ENCODE measurements at places on chromosomes 5 and 9.

DNA sequence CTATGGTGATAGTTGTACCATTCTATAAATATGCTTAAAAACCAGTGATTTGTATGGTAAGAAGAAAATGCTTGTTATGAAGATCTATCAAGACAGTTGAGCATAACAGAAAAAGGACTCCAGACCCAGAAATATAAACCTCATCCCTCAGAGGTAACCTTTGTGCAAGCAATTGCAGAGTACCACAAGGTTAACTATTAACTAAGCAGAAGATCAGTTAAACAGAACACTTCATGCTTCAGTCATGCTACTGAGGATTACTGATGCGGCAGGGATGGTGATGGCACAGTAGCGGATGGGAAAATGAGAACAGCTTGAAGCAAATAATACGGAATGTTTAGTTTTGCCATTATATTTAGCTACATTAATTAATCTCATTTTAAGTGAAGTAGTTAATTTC is 45.5 kb downstream of the IARS1 start:
- DNase-seq: no peak

DNA sequence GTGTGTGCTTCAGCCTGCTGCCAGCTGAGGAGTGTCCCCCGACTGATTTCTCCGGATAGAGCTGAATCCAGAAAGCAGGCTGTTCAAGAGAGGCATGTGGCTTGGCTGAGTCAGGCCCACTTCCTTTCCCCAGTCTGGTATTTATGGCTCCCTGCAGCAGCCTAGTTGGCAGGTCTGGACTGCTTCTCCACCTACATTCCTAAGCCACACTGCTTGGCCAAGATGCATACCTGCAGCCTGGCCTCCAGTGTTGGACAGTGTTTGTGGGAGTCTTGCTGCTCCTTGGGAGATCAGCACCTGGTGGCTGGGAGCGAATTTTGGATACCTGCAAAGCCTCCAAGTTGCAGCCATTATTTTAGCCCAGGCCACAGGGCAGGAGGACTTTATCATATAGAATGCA is 670.8 kb downstream of the ACTL7B start:
- DNase-seq: no peak

- DNase-seq: no peak
Observed at GRCh38 chr5:14428302-14429081, 153.1 kb upstream of the OTULINL start.

- no peak for DNase-seq
Observed at GRCh38 chr9:121734465-121734864, 83.0 kb downstream of the DAB2IP start.

- no peak for DNase-seq
Observed at GRCh38 chr5:44868541-44868940, 59.8 kb downstream of the MRPS30 start.

DNA sequence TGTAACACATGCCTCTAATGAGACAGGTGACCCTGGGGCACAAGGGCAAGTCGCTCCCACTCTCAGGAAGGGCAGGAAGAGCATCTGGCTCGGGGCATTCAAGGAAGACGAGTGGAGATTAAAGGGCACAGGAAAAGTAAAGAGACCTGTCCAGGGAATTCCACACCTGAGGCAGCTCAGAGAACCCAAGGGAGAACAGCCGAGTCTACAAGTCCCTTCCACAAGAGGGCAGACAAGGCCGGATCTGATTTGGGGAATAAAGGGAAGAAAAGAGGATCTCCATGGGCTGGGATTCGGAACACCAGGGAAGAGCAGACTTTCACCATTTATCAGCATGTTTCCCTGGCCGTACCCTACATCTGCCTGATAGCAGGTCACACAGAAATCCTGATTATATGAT is 28.1 kb downstream of the GPX3 start:
- DNase-seq: no peak

- no peak for DNase-seq
Observed at GRCh38 chr9:120284821-120285220, 295.1 kb downstream of the CDK5RAP2 start.

DNA sequence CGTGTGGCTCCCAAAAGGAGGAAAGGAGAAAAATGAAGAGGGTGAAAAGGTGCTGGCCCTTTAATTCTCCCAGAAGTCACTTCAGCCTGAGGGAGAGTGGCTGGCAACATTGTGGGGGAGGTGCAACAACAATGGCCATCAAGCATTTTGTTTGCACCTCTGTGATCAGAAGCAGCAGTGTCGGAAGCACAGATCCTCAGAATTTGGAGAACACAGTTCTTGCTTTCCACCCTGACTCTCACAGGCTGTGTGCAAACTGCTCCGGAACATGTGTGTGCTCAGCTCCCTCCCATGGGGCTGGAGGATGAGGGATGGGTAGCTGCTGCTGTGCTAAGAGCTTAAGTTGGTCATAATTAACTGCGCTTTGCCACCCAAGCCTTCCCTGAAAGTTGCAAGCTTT is 127.1 kb downstream of the DPYSL3 start:
- DNase-seq: no peak

DNA sequence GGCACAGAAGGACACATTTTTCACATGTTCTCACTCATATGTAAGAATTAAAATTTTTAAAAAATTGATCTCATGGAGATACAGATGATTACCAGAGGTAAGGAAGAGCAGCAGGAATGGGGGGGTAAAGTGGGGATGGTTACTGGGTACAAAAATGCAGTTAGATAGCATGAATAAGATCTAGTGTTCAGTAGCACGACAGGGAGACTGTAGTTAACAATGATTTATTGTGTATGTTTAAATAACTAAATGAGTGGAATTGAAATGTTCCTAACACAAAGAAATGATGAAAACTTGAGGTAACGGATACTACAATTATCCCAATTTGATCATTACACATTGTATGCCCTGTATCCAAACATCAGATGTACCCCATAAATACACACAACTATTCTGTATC is 15.2 kb upstream of the TGFBI start:
- no peak for DNase-seq

GRCh38 chr9:36832164-36832795 is 201.8 kb downstream of the PAX5 start:
- DNase-seq: no peak

- DNase-seq: no peak
Observed at GRCh38 chr5:106423109-106423897, 1247.4 kb downstream of the EFNA5 start.

DNA sequence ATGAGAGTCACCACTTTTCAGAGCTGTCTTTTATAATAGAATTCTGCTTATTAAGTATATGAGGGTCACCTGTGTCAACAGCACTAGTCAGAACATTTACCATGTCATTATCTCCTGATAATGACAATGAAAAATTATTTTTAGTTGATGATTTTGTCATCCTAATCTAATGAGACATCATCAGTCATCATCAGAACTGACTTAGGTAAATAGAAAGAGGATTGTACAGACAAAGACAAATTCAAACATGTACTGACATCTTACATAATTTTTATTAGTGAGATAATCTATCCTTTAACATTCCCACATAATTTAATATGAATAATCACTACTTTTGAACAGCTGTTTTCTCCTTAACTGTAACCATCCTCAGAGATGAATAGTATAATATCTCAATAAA is 22.6 kb downstream of the CDH9 start:
- no peak for DNase-seq

DNA sequence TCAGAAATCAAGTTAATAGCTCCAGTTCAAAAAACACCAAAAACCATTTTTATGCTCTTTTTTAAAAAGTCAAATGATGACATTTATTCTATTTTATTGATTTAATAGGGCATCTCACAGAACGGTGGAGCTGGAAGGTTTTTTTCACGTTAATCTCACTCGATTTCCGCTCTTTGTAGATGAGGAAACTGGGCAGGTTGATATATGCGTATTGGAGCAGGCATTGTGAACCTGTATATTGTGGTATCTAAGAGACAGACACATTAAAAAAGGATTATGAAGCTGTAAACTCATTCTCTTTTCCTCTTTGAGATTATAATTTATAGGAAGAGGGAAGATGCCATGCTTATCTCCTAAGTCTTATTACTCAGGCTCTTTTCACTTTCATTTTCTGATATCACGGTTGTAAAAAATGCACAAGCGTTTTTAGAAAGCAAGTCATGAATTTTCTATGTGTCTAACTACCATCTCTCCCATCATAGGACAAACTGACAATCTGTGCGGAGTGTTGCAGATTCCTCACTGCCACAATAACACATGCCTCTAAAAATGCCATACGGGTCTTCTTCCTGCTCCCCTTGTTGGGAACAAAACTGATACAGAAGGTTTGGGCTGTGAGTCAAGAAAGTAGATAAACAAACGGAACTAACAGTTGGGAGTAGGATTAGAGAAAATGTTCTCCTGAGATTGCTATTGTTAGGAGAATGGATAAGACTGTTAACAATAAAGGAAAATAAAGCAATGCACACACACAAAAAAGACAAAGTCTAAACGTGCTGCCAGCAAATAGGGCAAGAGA is 1997.7 kb downstream of the MAT2B start:
- no peak for DNase-seq

GRCh38 chr5:54579591-54580295 is 62.2 kb downstream of the SNX18 start:
- no peak for DNase-seq

DNA sequence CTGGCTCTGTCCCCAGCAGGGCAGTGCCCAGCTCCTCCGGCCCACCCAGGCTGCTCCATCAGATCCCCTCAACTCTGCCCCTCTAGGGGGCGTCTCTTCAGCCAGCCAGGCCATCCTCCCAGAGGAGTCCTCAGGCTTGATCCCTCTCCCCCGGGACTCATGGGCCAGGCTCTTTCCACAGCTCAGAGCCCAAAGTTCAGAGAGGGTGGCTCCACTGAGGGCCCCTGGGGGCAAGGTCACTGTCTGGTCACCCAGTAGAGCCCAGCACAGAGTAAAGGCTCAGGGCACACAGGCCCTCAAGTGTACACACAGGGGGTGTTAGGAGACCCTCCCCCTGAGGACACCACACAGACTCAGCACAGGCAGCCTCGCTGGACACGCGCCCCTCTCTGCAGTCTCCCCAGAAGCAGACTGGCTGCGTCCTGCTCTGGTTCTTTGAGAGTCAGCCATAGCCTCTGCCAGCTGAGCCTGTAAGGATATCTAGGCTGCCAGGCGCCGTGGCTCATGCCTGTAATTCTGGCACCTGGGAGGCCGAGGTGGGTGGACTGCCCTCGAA is 64.8 kb downstream of the PAX5 start:
- no peak for DNase-seq

DNA sequence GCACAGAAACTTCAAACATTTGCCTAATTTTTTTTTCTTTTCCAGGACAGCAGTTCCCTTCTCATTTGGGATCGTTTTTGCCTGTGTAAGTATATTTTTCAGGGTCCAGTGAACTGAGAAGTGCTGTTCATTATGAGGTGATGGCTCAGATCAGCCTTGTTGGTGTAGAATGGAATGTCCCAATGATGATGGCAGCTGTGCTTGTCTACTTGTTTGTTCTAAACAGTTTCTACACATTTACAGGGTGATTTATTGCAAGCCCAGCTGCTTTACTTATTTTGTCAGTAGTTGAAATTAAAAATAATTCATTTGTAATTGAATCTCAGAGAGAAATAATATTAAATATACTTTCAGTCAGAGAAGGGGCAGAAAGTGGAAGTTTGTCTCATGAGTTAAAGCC is 337.6 kb upstream of the SEMA6A start:
- DNase-seq: no peak

- DNase-seq: no peak
Observed at GRCh38 chr9:131036529-131037334, 27.8 kb downstream of the LAMC3 start.

DNA sequence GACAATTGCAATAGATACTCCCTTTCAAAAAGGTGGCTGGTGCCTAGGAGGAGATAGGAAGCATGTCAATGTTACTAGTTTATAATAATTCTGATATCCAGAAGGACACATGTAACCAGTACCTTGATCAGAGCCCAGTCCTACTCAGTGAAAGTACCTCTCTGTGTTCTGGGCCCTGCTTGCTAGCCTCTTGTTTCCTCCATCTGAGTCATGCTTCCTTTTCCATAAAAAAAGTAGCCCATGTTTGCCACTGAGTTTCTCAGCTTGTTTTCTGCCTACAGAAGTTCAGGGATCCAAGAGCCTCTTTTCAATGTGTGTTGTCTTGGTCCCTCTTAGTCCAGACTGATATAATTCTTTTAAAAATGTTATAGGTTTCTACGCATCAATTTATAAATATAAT is 149.0 kb downstream of the SSBP2 start:
- no peak for DNase-seq

GRCh38 chr5:119930490-119930889 is 301.1 kb downstream of the FAM170A start:
- DNase-seq: no peak

DNA sequence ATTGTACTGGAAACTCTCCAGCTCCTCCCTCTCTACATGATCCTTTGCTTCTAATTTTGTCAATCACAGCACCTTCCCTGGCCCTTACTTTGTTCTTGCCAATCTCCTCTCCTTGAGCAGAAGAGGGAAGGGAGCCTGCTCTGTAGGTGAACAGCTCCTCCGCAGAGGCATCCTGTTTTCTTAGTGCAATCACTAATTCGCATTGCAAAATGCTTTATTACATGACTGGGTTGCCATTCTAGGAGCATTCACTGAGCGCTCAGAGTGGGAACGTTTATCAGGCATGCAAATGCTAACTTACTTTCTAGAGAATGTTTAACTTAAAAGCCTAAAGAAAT is 416 bp upstream of the SNX18 start:
- no peak for DNase-seq

DNA sequence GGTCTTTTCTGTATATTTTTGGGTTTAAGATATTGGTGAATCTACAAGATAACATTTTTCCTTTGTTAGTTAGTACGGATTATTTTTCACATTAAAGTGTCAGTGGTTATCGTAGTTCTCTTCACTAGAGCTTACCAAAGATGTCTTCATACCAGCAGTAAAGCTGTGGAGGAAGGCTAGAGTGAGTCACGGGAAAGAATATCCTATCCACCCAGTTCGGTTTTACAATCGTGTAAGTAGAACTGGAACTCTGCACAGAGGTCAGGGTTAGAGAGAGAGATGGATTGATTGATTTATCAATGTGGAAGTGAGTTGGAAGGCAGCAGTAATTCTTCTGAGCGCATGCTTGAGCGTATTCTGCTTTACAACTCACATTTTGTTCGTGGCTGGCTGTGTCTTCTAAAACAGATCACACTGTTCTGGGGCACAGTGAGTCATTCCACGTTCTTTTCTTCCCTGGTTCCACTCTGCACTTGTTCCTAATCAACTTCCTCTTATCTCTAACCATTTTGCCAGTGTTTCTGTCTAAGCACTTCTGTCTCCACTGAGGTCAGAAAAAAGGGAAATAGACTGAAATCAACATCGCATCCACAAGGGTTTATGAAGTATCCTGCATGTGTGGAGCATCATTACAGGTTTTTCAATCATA is 86.5 kb upstream of the ARRDC3 start:
- DNase-seq: no peak

- DNase-seq: no peak
Observed at GRCh38 chr5:116289276-116289675, 204.5 kb downstream of the COMMD10 start.

- no peak for DNase-seq
Observed at GRCh38 chr9:79824265-79824664, 252.5 kb downstream of the TLE4 start.

- no peak for DNase-seq
Observed at GRCh38 chr5:132420706-132421272, 51.3 kb downstream of the SLC22A5 start.

DNA sequence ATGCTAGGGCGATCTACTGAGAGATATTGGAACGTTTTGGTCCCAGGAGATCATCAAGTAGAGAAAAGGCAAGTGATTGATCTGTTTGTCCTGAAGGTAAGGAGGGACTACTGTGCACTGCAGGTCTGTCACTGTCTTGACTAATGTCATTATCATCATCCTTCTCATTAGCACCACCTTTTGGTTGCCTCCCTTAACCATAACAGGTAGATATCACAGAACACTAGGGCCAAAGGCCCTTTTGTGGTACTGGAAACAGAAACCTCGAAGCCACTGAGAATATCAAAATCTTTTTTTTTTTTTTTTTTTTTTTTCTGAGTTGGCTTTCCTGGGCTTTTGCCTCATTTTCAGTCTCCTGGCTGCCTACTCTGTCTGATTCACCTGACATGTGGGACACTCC is 134.0 kb downstream of the KCTD16 start:
- no peak for DNase-seq

Data from GM18507 (cell line).